ENCODE measurements at places on chromosomes 1 and 21. TPM values are rescaled to one million over a fixed set of nuclear protein-coding genes. Genes with fewer than 3 reads are reported as not detected.

- no peaks in the 10 kb centered on the region for H3K27me3 ChIP-seq
- no peak for DNase-seq
- no peak overlapping the region for H3K4me3 ChIP-seq
Measured at GRCh38 chr1:241706257-241706656, 54.2 kb downstream of the WDR64 start.

DNA sequence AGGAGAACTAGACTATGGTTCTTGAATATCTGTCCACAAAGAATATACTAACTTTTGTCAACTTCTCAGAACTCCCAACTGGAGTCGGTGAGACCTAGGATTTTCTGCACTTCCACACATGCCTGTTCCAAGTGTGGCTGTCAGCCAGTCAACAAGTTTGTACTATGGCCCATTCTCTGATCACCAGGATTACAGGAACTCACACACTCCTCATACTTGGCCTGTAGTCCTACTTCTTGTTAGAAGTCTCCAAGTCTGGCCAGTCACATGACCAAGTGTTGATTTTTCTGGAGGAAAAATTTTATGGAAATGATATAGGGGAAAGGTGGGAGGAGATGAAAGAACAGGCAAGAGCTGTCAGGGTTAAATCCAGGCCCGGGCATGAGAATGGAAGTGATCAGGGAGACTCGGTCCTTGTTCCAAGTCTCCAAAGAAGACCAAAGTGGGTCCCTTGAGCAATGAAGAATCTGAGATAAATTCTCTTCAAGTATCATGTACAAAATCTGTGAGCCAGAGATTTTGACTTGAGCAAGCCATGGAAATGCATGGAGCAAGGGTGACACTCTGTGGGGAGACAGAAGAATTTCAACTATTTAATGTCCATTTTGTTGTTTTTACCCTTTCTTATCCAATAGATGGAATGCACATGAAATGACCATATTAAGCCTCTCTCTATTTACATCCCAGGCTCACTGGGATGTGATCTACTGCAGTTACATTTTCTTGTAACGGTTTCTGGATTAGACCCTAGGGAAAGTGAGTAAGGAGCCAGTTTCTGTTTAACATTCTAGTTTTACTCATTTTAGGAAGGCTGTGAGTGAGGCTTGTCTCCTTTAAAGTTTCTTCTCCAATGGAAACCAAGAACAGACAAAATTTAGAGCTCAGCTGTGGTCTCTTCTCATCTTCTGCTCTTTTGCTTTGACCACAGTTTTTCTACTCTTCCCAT is 320.9 kb downstream of the ASTN1 start:
- H3K27ac ChIP-seq: no peak overlapping the region
- H3K36me3 ChIP-seq: no peaks in the 10 kb centered on the region
- no peak overlapping the region for H3K4me3 ChIP-seq
- no peaks in the 10 kb centered on the region for H3K4me1 ChIP-seq

DNA sequence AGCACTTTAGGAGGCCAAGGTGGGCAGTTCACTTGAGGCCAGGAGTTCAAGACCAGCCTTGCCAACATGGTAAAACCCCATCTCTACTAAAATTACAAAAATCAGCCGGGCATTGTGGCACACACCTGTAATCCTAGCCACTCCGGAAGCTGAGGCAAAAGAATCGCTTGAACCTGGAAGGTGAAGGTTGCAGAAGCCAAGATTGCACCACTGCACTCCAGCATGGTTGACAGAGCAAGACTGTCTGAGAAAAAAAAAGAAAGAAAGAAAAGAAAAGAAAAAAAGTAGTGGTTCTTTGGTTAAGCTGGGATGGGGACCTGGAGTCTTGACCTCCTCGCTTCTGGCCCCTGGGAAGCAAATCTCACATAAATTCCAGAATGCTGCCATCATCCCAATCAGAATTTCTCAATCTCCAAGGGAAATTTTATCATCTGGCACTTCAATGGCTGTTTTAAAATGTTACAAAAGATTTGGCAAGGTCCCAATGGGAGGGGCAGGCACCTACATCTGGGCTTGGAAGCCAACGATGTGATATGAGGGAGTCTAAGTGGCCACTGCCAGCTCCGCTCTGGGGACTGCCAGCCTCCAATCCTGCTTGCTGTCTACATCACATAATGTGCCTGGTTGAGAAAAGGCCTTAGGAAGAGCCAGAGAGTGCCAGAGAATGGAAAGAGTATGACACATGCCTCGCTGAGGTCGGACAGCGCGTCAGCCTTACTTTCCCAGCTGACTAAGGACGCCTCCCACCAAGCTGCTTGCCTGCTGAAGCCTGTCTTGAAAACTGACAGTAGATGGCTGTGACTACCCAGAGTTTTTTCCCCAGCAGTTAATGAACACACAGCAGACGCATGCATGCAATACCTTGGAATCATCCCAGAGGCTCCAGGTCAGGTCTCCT is 42.1 kb upstream of the SRP9 start:
- peak; percentile 84 for DNase-seq
- H3K27ac ChIP-seq: peak overlapping the region; percentile 85
- no peaks in the 10 kb centered on the region for H3K27me3 ChIP-seq
- H3K4me3 ChIP-seq: no peak overlapping the region
- peaks cover 3% of the 10 kb centered on the region for H3K4me1 ChIP-seq

The RGS18 gene
- total RNA-seq: 7.1 TPM

All from aorta (tissue), 5 donors.